PC-9 (cell line): ENCODE measurements at places on chromosomes 6 and 20.

DNA sequence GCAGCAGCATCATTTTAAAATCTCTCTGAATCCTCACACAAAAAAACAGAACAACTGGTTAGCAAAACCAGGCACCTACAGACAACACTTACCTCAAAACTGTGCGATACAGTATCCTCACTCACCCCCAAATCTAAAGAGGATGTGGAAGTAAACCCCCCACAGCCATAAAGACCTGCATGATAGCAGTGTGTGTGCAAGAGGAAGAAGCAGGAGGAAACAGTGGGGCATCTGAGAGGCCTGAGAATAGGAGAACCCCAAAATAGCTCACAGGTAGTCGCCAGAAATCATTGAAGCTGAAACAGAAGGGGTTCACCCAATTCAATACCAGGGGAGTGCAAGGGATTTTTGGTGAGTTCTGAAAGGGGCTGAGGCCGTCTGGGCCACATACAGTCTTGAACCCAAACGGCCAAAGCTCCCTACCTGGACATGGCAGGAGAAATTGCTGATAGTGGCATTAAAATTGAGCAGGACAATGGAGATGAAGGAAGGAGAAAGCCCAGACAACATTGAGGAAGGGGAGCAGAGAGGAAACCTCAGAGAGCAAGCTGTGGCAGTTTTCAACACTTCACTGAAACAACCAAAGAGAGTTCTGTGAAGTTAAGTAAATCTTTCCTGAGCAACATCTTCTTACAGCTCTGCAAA lies 129.7 kb downstream of the FIG4 start:
- DNase-seq = no peak
- no peaks in the 10 kb centered on the region for H3K36me3 ChIP-seq
- H3K4me1 ChIP-seq = no peaks in the 10 kb centered on the region
- no peak overlapping the region for H3K4me3 ChIP-seq
- H3K27me3 ChIP-seq = no peaks in the 10 kb centered on the region

- no peak overlapping the region for H3K4me3 ChIP-seq
- DNase-seq = no peak
- H3K27me3 ChIP-seq = 0 out of 2 replicates have a peak, but pooled peaks cover 8% of the 10 kb centered on the region
Measured at GRCh38 chr20:41696428-41696827, 78.3 kb upstream of the CHD6 start.

- no peak overlapping the region for H3K4me3 ChIP-seq
- no peaks in the 10 kb centered on the region for H3K27me3 ChIP-seq
- H3K27ac ChIP-seq = no peak overlapping the region
- DNase-seq = no peak
- H3K4me1 ChIP-seq = peaks cover 8% of the 10 kb centered on the region; the same call in 1 of the 2 replicates
Measured at GRCh38 chr6:36375644-36376155, 11.8 kb downstream of the ETV7 start.

- no peaks in the 10 kb centered on the region for H3K36me3 ChIP-seq
- H3K4me1 ChIP-seq = no peaks in the 10 kb centered on the region
- no peak overlapping the region for H3K27ac ChIP-seq
- no peak overlapping the region for H3K4me3 ChIP-seq
Measured at GRCh38 chr20:51106011-51106410, 83.1 kb upstream of the KCNG1 start.

DNA sequence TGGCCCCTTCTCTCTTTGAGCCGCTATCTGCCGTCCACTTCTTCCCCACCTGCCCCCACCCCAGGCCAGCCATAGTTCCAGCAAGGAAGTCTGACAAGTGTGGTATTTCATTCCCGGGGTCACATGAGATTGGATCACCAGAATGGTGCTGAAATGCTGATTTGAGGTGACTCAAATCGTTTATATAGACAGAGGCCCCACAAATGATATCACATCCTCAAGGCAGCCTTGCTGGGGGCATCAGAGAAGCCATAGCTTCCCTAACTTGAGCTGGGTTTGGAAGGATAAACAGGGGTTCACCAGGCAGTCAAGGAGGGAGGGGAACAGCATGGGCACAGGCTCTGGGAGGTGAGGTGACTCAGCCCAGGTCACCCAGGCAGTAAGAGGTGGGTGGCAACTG lies 9.9 kb downstream of the SDCBP2 start:
- H3K27ac ChIP-seq = no peak overlapping the region
- H3K36me3 ChIP-seq = no peaks in the 10 kb centered on the region
- H3K4me3 ChIP-seq = no peak overlapping the region
- DNase-seq = no peak

GRCh38 chr6:112372226-112372806 lies 25.2 kb downstream of the RFPL4B start:
- no peaks in the 10 kb centered on the region for H3K27me3 ChIP-seq
- H3K36me3 ChIP-seq = no peaks in the 10 kb centered on the region
- no peaks in the 10 kb centered on the region for H3K4me1 ChIP-seq
- H3K4me3 ChIP-seq = no peak overlapping the region

DNA sequence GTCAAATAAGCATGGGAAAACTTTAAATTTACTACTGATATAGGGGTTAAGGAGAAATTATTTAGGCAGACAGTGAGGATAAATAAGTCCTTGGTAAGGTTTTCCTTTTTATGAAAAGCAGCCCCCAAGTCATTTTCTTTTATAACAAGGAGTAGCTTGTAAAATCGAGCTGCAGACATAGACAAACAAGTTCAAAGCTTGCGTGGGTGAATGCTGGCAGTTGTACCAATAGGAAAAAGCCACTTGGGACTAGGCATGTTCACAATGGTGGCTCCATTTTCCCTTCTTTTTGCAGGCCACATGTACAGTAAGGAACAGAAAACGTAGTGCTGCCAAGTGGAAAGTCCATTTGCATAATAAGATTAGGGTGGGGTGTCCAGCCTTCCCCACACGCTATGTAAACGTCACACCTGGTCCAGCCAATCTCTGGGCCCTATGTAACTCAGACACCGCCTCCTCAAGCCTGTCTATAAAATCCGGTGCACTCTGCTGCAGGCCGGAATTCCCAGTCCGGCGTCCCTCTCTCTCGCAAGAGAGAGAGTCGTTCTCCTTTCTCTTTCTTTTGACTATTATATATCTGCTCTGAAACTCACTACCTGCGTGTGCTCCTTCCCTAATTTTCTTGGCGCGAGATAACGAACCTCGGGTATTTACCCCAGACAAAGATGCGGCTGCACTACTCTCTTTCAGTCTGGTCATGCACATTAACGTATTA lies 217.1 kb upstream of the MAN1A1 start:
- no peaks in the 10 kb centered on the region for H3K27me3 ChIP-seq
- H3K27ac ChIP-seq = no peak overlapping the region
- H3K4me1 ChIP-seq = no peaks in the 10 kb centered on the region
- H3K4me3 ChIP-seq = no peak overlapping the region
- DNase-seq = no peak
- H3K36me3 ChIP-seq = no peaks in the 10 kb centered on the region

DNA sequence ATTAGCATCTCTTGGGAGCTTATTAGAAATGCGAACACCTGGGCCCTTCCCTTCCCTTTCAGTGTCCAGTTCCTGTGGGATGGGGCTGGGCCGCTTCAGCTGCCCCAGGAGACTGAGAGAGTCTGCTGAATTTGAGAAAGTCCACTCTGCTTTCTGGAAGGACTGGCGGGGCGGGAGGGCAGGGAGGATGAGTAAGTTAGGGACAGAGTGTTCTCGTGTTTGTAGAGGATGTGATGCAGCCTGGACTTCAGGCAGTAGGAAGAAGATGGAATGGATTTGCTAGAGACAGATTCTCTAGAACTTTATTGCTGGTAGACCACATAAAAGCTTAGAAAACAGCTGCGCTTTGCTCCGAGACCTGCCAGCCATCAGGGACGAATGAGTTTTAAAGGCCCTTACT lies 1.1 kb upstream of the TULP4 start:
- H3K27ac ChIP-seq = no peak overlapping the region
- no peaks in the 10 kb centered on the region for H3K27me3 ChIP-seq
- peaks cover 15% of the 10 kb centered on the region; the same call in 1 of the 2 replicates for H3K36me3 ChIP-seq
- DNase-seq = no peak
- no peaks in the 10 kb centered on the region for H3K4me1 ChIP-seq
- no peak overlapping the region for H3K4me3 ChIP-seq

DNA sequence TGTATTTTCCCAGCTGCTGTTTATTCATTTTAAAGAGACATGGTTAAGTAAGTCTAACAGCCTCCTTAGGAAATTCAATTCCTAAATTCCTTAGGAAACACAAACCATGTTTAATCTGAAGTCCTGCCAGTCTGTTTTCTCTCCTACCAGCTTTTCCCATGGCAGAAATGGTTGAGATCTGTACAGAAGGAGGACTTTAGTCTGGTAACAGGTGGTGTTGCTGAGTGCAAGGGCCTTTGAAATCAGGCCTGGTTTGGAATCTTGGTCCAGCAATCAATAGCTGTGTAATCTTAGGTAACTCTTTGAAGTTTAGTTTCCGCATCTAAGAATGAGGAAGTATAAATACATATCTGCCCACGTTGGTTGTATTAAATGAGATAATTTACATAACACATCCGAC lies 232.5 kb downstream of the LAMA2 start:
- no peaks in the 10 kb centered on the region for H3K36me3 ChIP-seq
- H3K4me3 ChIP-seq = no peak overlapping the region
- no peaks in the 10 kb centered on the region for H3K4me1 ChIP-seq
- H3K27me3 ChIP-seq = no peaks in the 10 kb centered on the region

DNA sequence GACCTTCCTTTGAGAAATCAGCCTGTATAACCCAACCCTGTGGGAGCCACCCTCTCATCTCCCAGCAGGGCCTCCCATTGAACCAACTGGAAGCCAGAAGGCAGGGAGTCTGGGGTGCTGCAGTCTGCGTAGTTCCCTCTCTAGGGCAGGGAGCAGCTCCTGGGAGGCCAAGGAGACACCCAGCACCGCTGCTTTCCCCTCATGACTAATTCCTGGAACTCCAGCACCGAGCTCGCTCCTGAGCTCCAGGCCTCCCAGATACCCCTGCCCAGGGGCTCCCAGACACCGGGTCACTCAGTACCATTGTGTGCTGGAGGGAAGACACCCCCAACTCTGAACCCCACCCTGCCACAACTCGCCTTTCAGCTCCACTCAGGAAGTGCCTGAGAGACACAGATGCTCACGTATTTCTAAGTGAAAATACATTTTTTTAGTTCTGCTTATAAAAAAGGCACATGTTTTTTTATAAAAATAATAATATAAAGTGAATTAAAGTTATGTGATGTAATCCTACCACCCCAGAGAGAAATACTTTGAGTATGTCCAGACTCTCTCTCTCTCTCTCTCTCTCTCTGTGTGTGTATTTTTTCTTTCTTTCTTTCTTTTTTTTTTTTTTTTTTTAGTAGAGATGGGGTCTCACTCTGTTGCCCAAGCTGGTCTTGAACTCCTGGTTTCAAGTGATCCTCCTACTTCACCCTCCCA lies 17.5 kb downstream of the PIM1 start:
- DNase-seq = no peak
- peaks cover 8% of the 10 kb centered on the region; the same call in 1 of the 2 replicates for H3K4me1 ChIP-seq
- H3K4me3 ChIP-seq = no peak overlapping the region

DNA sequence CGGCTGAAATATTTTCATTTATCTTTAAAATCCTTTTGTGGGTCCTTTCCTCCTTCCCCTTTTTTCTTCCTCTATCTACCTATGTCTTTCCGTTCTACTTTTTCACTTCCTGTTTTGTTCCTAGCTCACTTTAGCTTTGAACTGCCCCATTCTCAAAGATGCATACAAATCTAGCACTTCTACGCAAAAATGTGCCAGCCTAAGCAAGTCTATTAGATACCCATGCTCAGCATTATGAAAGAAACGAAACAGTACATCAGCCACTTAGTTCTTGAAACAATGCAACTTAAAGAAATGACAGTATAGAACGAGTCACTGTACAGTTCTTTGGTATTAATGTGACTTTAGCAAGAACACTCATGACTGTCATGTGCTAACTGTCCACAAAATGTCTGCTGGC lies 47.3 kb upstream of the MARCKS start:
- H3K4me3 ChIP-seq = no peak overlapping the region
- H3K27ac ChIP-seq = no peak overlapping the region
- H3K36me3 ChIP-seq = no peaks in the 10 kb centered on the region
- DNase-seq = no peak
- H3K4me1 ChIP-seq = no peaks in the 10 kb centered on the region

- DNase-seq = no peak
- H3K36me3 ChIP-seq = peaks cover 13% of the 10 kb centered on the region; the same call in 1 of the 2 replicates
- no peak overlapping the region for H3K27ac ChIP-seq
- H3K4me1 ChIP-seq = no peaks in the 10 kb centered on the region
- H3K27me3 ChIP-seq = no peaks in the 10 kb centered on the region
Measured at GRCh38 chr20:37243076-37243936, 18.3 kb downstream of the GHRH start.

- H3K4me1 ChIP-seq = no peaks in the 10 kb centered on the region
- no peaks in the 10 kb centered on the region for H3K27me3 ChIP-seq
- no peak overlapping the region for H3K4me3 ChIP-seq
- DNase-seq = no peak
- no peak overlapping the region for H3K27ac ChIP-seq
Measured at GRCh38 chr20:32609111-32609773, 24.1 kb upstream of the NOL4L start.

GRCh38 chr6:34890533-34890925 lies 1.5 kb downstream of the ANKS1A start:
- no peak overlapping the region for H3K27ac ChIP-seq
- DNase-seq = no peak
- H3K27me3 ChIP-seq = no peaks in the 10 kb centered on the region
- no peaks in the 10 kb centered on the region for H3K36me3 ChIP-seq
- H3K4me1 ChIP-seq = peaks cover 21% of the 10 kb centered on the region

DNA sequence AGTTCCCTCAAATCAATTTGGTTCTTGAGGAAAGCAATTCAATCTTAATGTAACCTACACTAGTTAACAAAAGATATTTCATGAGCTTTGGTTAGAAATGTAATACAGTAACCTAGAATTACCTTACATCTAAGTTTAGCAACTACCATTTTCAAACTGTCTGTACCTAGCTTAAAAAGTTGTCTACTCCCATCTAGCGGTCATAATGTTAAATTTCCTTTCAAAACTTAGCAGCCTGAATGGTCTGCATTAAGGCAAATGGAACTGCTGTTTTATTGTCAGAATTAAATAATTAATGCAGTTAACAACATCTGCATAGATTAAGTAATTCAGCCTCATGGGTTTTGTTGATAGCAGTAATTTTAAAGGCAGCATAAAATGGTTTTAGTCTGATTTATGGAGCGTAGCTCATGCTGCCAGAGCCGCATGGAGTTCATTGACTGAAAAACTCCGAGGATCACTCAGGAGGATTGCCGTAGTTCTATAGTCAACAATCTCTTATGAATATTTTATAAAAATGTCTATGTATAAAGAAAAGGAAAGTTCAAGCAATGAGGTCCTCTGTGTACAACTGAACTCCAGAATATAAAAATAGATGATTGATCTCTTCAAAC lies 485.4 kb upstream of the MANEA start:
- no peak overlapping the region for H3K27ac ChIP-seq
- peaks cover 10% of the 10 kb centered on the region; the same call in 1 of the 2 replicates for H3K4me1 ChIP-seq
- H3K27me3 ChIP-seq = no peaks in the 10 kb centered on the region

DNA sequence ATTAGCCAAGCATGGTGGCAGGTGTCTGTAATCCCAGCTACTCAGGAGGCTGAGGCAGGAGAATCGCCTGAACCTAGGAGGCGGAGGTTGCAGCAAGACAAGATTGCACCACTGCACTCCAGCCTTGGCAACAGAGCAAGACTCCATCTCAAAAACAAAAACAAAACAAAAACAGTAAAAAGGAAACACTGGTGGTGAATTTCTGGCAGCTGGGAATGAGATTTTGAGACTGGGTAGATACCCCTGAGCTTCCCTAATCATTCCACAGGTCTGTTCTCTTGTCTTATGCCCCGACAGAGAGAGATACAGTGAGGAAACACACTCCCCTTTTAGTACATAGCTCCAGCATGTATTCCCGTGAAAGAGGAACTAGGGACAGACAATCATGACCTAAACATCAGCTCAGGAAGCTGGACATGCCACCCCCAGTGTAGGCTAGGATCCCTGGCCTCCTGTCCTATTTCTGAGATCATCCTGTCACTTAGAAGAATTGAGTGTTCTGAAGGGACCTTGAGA lies 9.6 kb downstream of the MAN1A1 start:
- H3K27ac ChIP-seq = no peak overlapping the region
- H3K36me3 ChIP-seq = no peaks in the 10 kb centered on the region
- DNase-seq = no peak
- no peaks in the 10 kb centered on the region for H3K27me3 ChIP-seq
- H3K4me3 ChIP-seq = no peak overlapping the region
